ENCODE measurements at places on chromosomes 6 and 20.

DNA sequence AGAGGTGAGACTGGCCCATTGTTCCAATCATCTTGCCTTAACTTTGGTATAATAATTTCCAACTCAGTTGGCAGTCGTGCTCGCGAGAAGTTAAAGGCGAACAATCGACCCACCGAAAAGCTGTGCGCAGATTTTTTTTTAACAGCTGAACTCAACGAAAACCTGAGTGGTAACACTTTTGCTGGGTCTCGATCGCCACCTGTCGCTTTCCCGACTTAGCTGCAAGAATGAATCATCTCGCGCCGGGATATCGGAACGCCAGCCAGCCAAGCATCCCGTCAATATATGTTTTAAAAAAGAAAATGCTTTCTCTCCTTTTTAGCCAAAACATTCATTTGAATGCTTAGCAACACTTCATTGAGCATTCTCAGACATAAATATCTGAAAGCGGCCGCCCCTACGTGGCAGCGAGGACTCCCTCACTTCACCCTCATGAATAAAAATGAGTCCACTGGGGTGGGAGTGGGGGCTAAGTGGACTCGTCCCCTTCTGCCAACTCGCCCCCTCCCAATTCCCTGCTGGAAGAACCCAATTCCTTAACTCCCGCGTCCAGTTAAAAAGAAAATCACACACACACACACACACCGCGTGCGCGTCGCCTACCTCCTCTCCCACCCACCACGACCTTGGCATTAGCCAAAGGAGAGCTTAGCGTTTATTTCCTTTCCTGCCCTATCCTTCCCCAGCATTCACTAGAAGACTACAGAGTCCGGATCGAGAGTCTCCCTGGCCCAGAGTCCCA lies 1.5 kb downstream of the COL12A1 start:
- DNase-seq = peak; percentile 25

DNA sequence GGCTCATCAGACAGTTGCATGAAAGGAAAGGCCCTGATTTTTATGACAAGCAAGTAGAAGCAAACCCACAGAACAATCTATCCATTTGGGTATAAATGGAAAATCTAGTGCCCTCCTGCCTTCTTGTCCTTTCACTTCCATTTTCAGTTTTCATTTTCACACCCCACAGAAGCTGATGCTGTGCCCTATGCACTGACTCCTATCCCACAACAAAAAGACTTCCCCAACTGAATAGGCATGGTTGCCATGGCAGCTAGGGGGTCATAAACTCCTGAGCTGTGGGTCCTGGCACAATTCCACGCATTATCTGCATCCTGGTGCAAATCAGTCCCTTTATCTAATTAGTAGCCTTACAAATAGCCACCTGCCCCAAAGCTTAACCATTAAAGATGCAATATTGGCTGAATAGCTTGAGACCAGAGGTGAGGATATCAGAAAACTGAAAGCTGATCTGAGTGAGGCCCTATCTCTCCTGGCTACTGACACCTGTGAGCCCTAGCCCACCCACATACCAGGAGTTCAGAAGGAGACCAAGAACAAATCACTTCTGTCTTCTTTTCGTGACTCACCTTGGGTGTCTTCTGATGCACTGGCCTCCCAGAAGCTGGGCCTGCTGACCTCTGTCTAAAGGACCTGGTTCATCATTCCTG lies 34.9 kb upstream of the HEY2 start:
- no peak for DNase-seq

- no peak for DNase-seq
These were observed 5.3 kb downstream of the DCBLD1 start for GRCh38 chr6:117487821-117488220.

DNA sequence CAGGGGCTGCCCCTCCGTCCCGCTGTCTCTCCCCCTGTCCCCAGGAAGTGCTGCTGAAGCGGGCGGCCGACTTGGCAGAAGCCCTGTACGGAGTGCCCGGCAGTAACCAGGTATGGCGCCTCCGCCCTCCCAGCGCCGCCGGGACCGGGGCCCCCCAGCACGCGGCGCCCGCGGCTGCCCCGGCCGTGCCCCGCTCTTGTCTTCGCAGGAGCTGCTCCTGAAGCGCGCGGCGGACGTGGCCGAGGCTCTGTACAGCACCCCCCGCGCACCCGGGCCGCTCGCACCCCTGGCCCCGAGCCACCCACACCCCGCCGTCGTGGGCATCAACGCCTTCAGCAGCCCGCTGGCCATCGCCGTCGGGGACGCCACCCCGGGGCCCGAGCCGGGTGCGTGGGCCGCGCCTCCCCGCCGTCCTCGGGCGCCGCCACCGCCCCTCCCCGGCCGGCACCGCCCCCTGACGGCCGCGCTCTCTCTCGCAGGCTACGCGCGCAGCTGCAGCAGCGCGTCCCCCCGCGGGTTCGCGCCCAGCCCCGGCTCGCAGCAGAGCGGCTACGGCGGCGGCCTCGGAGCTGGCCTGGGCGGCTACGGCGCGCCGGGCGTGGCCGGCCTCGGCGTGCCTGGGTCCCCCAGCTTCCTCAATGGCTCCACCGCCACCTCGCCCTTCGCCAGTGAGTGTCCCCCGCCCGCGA lies 48.4 kb downstream of the CPXM1 start:
- peak; percentile 45 for DNase-seq

- no peak for DNase-seq
These were observed 257.8 kb downstream of the CDC5L start for GRCh38 chr6:44645276-44645675.

GRCh38 chr6:42428326-42429041 lies 23.2 kb downstream of the TRERF1 start:
- peak; percentile 54 for DNase-seq

DNA sequence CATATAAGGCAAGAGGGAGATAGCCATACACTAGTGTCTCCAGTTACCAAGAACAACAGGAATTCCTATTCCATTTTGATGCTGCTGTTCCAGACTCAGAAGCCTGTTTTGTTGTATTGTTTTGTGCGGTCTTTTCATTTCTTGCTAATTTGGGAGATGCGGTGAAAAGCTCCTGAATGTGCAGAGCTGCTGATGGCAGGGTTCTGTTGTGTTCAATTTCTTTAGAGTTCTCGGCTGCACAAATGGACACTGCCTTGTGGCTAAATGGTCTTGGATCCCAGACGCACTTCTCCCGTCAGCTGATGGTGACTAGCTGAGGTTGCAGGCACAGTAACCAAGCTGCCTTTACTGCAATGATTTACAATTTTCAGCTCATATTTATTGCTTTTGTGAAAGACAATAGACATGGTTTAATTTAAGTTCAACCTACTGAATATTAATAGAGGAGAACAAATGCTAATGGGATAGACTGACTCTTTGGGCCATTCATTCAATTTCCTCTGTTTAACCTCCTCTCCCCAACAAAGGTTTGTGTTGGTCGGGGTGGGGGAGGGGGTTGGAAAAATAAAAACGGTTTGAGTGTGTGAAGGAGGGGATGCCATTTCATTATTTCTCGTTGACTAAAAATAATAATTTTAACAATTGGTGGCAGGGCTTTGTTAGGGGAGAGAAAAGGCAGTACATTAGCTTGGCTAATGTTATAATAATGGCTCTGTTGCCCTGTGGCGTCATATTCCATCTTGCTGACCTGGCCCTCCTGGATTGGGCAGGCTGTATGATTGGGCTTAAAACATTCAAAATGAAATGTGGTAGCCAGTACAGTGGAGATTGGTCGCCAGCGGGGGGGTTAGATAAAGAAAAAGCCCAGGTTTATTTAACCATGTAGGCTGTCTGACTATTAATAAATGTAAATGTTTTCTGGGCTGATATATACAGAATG lies 159.5 kb downstream of the JARID2 start:
- no peak for DNase-seq

GRCh38 chr6:57294862-57295445 lies 22.5 kb upstream of the PRIM2 start:
- DNase-seq = no peak

GRCh38 chr6:135209803-135210202 lies 28.7 kb downstream of the MYB start:
- no peak for DNase-seq

DNA sequence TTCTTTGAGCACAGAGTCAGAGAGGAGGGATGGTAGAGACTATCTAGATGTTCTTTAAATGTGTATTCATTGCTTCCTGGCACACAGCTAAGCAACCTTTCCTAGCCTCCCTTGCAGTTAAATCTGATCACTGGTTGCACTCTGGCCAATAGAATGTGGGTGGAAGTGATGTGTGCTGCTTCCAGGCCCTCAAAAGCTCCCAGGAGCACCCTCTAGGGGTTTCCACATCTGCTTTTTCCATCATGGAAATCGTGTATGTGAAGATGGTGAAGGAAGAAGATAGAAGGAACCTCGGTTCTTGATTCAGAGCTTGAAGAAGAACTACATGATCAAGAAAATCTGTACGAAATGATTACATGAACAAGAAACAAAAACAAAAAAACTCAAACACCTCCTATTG lies 149.8 kb upstream of the JAG1 start:
- DNase-seq = no peak

- DNase-seq = no peak
These were observed 24.1 kb upstream of the RPS6KA2 start for GRCh38 chr6:166650824-166651807.

DNA sequence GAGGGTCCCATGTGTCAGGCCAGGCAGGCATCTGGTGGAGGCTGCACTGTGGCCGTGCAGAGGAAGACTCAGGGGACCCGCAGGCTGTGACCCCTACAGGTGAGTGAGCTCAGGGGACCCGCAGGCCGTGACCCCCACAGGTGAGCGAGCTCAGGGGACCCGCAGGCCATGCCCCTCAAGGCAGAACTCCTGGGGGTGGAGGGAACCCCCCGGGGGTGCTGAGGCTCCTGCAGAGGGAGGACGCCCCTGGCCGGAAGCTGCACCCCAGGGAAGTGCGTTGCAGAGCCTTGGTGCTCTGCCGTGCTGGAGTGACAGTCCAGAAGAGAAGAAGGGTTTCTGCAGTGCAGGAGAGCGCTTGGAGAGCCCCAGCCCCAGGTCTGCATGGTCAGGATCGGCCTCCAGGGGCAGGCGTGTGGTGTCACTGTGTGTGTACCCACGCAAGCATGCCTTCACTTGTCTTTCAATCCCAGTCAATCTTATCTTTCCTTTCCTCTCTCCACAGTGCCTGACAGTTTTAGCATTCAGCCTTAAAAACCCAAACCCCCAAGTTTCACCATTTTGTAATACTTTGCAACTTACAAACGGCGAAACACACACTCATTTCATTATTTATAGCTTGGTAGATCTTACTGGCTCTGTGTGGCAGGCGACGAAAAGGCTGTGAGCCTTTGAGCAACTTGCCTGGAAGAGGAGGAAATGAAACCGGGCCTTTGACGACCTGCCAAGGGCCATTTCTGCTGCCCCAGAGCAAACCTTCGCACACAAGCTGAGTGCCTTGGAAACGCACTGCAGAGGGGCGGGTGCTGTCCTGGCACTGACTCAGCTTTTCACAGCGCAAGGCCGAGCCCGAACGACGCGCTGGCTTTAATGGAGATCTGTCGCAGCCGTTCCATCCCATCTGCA lies 101.4 kb upstream of the AGPAT4 start:
- DNase-seq = no peak

DNA sequence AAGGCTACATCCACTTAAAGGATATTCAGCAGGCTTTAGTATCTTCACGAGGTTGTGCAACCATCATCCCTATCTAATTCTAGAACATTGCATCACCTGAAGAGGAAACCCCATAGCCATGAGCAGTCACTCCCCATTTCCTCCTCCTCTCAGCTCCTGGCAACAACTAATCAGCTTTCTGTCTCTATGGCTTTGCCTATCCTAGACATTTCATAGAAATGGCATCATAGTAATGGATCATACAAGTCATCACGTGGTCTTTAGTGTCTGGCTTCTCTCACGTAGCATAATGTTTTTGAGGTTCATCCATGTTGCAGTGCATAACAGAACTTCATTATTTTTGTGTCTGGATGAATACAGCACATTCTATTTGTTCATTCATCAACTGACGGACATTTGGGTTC lies 20.5 kb downstream of the SNAI1 start:
- no peak for DNase-seq

DNA sequence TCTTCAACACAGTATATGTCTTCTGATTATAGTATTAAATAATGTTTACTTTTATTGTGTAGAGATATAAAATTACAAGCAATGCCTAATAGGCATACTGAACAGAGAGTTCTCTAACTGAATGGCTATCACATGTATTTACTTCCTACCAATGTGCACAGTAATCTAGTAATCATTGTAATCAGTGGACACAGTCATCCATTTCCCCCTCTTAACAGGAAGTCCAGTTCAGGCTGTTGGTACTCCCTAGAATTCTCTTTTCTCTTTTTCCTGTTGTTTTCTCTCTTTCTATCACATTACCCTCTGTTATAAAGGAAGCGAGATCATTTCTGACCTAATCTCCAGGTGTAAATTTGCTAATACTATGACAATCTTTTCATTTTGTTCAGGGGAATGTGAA lies 172.5 kb downstream of the HTR1B start:
- no peak for DNase-seq

DNA sequence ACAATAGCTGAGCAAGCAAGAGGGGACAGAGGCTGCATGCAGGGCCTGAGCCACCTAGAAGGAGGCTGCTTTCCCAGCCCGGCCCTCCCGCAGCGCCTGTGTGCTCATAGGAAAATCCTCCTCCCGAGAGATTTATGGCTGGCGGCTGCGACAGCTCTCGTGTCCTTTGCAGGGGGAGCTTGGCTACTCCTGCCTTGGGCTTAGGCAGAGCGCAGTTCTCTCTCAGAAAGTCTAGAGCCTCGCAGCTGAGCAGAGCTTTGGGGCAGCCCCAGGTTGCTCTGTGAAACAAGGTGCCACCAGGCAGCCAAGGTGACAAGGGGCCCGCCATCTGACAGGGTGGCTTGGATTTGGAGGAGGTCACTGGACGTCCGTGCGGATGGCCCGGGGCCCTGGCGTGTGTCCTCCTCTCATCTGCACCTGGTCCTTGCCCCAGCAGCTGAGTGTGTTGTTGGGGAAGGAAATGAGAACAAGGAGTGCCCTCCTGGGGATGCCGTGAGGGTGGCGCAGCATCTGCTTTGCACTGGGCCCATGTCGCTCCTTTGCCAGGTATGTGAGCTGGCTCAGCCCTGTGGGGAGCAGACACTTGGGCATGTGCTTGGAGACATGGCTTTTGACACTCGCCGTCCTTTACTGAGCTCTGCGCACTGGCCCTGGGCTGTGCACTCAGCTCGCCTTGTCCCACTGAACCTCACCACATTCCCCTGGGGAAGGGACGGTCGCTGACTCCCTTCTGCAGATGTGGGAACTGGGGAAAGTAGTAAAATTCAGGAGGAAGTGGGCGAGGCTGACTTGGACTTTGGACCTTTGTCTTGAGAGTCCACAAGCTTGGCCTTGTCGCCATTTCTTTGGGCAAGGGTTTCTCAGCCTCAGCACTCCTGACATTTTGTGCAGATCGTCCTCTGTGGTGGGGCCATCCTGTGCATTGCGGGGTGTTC lies 41.9 kb downstream of the EDN3 start:
- DNase-seq = no peak

- DNase-seq = no peak
These were observed 73.8 kb upstream of the CD2AP start for GRCh38 chr6:47403801-47404200.

- no peak for DNase-seq
These were observed 4.4 kb downstream of the CST1 start for GRCh38 chr20:23746321-23746720.

- no peak for DNase-seq
These were observed 356.3 kb downstream of the HTR1B start for GRCh38 chr6:77106992-77107391.

- DNase-seq = no peak
These were observed 198.1 kb downstream of the DLL1 start for GRCh38 chr6:170092826-170093225.
